Ovary (tissue), 10 donors: ENCODE measurements at places on chromosomes 2 and 18.

DNA sequence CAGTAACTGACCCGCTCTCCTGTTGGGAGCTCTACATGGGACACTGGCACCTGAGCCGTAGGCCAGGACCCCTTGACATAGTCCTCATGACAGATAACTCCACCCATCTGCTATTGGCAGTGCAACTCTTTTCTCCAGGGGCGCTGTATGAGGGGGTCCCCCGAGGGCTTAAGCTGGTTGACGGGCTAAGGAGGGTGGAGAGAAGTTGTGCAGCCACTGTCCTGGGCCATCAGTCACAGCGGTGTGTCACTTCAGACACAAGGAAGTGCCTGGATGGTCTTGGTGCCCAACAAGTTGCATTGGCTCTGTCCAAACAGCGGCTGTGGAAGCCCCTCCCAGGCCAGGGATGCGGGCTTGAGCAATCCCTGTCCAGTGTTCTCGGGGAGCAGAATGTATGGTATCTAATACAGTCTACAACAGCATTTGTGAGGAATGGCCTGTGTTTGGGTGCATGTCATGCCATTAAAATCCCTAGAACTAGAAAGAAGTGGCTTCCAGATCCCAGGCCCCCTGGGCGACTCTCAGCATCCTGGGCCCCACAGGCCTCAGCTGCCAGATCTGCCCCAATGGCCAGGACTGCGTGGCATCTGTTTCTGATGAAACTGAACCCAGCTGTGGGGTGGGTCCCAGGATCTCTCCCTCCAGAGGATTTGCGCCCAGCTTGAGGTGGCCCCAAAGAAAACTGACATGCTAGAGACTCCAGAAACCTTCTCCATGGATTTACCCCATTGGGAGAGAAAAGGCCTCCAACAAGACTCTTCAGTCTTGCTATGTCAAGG is 23.3 kb downstream of the TTC32 start:
- no peak for DNase-seq
- H3K4me1 ChIP-seq = no peaks in the 10 kb centered on the region
- H3K4me3 ChIP-seq = no peak overlapping the region
- H3K27me3 ChIP-seq = no peaks in the 10 kb centered on the region

DNA sequence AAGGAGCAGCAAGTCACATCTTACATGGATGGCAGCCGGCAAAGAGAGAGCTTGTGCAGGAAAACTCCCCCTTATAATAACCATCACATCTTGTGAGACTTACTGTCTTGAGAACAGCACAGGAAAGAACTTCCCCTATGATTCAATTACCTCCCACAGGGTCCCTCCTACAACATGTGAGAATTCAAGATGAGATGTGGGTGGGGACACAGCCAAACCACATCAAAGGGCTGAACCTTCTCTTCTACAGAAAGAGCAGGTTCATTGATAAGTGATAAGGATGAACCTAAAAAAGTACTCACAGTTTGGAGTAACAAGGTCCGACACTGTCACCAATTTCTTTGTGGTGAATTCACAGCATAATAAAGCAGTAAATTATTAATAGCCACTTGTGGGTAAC is 422.2 kb upstream of the FSIP2 start:
- no peak overlapping the region for H3K27ac ChIP-seq
- H3K4me3 ChIP-seq = no peak overlapping the region
- H3K36me3 ChIP-seq = no peaks in the 10 kb centered on the region
- H3K27me3 ChIP-seq = no peaks in the 10 kb centered on the region
- no peak for DNase-seq

DNA sequence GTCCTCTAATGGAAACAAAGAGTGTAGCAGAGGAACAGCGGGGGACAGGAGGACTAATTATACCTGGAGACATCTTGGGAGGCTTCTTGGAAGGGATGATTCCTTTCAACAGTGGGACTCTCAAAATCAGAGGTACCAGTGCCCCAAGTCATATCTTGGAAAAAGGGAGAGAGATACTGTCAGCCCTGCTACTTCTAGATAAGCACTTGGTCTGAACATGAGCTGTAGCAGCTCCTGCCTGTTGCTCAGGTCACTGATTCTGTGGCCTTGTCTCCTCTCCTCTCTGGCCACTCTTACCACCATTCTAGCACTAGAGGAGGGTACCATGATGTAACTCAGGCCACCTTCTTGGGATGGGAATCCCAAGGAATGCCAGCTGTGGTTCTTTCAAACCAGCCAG is 54.5 kb downstream of the MFSD6 start:
- H3K4me3 ChIP-seq = no peak overlapping the region
- no peak overlapping the region for H3K27ac ChIP-seq
- no peaks in the 10 kb centered on the region for H3K36me3 ChIP-seq
- H3K27me3 ChIP-seq = no peaks in the 10 kb centered on the region
- peaks cover 6% of the 10 kb centered on the region for H3K4me1 ChIP-seq

- H3K4me1 ChIP-seq = no peaks in the 10 kb centered on the region
- H3K27me3 ChIP-seq = no peaks in the 10 kb centered on the region
- H3K27ac ChIP-seq = no peak overlapping the region
Observed at GRCh38 chr18:69574401-69574800, 173.7 kb downstream of the DOK6 start.

DNA sequence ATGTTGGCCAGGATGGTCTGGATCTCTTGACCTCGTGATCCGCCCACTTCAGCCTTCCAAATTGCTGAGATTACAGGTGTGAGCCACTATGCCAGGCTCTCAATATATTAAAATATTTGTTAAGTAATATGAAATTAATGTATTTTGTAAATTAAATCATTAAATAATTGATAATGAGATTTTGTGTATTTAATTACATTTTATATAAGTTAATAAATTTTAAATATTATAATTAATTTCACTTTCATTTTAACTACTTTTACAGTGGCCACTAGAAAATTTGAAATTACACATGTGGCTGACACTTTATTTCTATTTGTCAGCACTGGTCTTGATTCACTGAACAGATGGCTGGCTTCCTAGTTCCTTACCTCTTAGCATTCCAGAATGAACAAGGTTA is 102.6 kb downstream of the DPP10 start:
- no peak for DNase-seq
- no peaks in the 10 kb centered on the region for H3K27me3 ChIP-seq
- no peaks in the 10 kb centered on the region for H3K4me1 ChIP-seq
- H3K27ac ChIP-seq = no peak overlapping the region

DNA sequence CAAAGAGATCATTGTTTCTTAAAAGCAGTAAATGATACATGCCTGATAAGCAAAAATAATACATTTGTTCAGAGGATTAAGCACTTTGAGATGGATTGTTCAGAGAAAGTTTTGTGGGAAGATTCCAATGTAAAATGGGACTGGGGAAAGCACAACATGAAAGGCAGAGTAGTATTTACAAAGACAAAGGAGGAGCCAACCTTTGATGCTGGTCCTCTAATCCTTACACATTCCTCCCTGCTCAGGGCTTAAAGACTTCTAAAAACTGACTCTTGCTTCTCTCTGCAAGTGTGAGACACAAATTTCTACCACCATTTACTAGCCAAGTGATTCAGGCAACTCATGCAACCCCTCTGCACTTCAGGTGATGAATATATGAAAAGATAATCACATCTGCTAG is 47.2 kb upstream of the REG3G start:
- H3K27ac ChIP-seq = no peak overlapping the region
- H3K4me1 ChIP-seq = no peaks in the 10 kb centered on the region
- no peaks in the 10 kb centered on the region for H3K27me3 ChIP-seq
- H3K4me3 ChIP-seq = no peak overlapping the region
- DNase-seq = no peak

- DNase-seq = no peak
- H3K4me3 ChIP-seq = no peak overlapping the region
- H3K36me3 ChIP-seq = no peaks in the 10 kb centered on the region
- no peaks in the 10 kb centered on the region for H3K27me3 ChIP-seq
- no peaks in the 10 kb centered on the region for H3K4me1 ChIP-seq
Observed at GRCh38 chr2:67564076-67564475, 166.9 kb downstream of the ETAA1 start.

GRCh38 chr2:16615687-16616615 is 49.7 kb downstream of the CYRIA start:
- DNase-seq = no peak
- peaks cover 8% of the 10 kb centered on the region for H3K4me1 ChIP-seq
- no peak overlapping the region for H3K27ac ChIP-seq

DNA sequence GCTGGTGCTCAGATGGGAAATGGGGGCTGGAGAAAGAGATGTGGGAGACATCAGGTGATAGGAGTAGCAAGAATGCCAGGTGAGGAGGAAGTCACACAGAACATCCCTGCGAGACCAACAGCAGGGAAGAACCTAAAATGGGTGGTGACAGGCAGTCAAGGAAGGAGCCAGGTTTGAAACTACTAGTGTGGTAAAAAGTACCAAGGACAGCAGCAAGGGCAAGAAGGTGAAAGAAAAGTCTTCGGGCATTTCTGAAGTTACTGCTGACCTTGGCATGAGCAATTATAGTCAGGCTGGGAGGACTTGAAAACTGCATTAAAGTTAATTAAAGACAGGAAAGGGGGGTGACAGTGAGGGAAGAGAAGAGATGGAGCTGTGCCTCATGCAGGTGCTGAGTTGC is 410.4 kb downstream of the RAD51AP2 start:
- DNase-seq = no peak
- no peaks in the 10 kb centered on the region for H3K36me3 ChIP-seq
- H3K4me3 ChIP-seq = no peak overlapping the region
- no peaks in the 10 kb centered on the region for H3K27me3 ChIP-seq
- H3K27ac ChIP-seq = no peak overlapping the region

DNA sequence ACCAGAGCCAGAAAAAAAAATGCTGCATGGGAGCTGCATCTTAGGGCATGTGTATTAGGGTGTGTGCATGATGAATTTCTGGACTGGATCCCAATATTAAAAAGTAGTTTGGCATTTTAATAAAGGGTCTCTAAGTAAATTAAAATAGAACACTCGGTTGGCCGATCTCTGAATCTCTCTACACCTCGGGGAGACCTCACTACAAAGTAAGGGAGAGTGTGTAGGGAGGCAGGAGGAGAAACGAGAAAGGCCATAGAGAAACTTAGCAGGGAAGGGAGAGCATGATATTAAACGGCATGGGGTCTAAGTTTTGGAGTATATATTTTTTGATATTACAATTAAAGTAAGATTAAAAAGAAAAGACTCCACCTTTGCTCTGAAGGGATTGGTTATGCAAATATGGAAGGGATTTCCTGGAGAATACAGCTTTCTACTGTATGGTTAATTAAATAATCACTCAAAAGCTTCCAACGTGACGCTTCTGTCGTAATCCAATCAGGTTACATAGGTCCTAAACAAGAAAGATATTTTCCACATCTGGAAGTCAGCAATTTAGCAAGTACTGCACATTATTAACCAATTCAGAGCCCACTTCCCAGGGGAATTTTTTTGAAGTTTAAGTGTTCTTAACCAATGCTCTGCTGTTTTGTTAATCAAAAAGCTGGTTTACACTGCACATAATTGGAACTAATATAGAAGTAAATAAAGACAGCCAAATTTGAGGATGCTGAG is 1.0 kb upstream of the ZEB2 start:
- no peaks in the 10 kb centered on the region for H3K27me3 ChIP-seq
- peaks cover 3% of the 10 kb centered on the region for H3K4me1 ChIP-seq
- DNase-seq = no peak
- no peaks in the 10 kb centered on the region for H3K36me3 ChIP-seq
- peak overlapping the region; percentile 75 for H3K4me3 ChIP-seq
- peak overlapping the region; percentile 90 for H3K27ac ChIP-seq

- H3K36me3 ChIP-seq = no peaks in the 10 kb centered on the region
- DNase-seq = no peak
- H3K27ac ChIP-seq = no peak overlapping the region
Observed at GRCh38 chr18:12534820-12535219, 123.1 kb downstream of the SPIRE1 start.
